ENCODE measurements at places on chromosomes 4 and X. TPM values are rescaled to one million over a fixed set of nuclear protein-coding genes. Genes with fewer than 3 reads are reported as not detected.

Gene SPCS3
- total RNA-seq, result 61.8 TPM

Gene TLL1
- total RNA-seq, result 0.83 TPM

Gene KIAA1210
- total RNA-seq, result not detected

Gene SPANXD
- not detected for total RNA-seq

Gene USP17L18
- not detected for total RNA-seq

DNA sequence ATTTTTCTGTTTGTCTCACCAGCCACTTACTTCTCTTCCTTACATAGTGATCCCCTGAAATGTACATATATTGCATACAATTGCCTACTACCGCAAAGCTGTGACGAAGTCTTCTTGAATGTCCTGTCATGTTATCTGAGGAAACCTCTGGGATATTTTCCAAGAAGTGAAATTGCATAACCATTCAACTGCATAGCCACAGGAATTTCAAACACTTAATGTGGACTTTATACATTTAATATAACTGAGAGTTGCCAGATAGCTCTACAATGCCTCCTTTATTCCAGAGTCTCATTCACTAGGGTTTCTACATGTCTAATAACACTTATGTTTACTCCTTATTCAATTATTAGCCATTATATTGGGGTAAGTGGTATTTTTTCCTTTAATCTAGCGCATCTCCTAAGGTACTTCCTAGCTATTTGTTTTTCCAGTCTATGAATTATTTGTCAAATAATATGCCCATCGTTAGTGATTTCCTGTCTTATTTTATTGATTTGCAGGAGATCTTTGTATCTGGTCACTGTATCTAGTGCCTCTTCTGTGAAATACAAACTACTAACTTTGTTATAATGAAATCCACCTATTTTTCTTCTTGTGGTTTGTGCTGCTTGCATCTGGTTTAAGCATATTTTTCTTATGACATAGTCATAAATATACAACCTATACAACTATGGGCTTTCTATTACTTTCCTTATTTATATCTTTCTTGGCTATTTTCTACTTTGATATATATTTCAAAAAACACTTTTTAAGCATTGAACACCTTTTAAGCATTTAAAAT is 69.2 kb upstream of the GRID2 start:
- no peaks in the 10 kb centered on the region for H3K36me3 ChIP-seq
- H3K27ac ChIP-seq, result no peak overlapping the region
- no peaks in the 10 kb centered on the region for H3K4me1 ChIP-seq
- no peaks in the 10 kb centered on the region for H3K27me3 ChIP-seq

DNA sequence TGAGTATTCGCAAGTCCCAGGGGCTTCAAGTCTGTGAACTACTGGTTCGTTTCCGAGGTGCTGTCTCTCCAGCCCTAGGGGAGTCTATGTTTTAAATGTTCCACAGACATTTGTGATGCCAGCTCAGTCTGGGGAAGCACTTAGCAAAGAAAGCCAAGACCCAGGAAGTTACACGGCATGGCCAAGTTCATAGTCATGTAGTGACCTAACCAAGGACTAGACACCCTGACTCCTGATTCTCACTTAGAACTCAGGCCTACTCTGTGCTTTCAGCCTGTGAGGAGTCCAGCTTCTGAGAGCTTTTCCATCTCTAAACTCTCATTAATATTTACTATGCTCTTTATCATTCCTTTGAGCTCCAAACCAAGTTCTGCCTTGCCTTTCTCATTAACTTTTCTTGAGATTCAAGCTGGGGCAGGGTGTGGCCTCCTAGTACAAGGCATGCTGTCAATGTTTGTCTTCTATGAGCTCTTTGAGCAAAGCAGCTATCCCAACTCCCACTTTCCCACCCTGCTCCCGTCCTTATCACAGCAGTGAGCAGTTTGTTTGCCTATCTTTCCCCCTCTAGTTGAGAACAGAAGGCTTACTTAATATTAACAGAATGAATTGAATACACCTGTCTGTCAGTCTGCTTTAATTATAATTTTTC is 105.4 kb upstream of the FAM9C start:
- H3K4me3 ChIP-seq, result no peak overlapping the region
- no peak overlapping the region for H3K27ac ChIP-seq
- DNase-seq, result no peak
- no peaks in the 10 kb centered on the region for H3K36me3 ChIP-seq
- no peaks in the 10 kb centered on the region for H3K4me1 ChIP-seq

DNA sequence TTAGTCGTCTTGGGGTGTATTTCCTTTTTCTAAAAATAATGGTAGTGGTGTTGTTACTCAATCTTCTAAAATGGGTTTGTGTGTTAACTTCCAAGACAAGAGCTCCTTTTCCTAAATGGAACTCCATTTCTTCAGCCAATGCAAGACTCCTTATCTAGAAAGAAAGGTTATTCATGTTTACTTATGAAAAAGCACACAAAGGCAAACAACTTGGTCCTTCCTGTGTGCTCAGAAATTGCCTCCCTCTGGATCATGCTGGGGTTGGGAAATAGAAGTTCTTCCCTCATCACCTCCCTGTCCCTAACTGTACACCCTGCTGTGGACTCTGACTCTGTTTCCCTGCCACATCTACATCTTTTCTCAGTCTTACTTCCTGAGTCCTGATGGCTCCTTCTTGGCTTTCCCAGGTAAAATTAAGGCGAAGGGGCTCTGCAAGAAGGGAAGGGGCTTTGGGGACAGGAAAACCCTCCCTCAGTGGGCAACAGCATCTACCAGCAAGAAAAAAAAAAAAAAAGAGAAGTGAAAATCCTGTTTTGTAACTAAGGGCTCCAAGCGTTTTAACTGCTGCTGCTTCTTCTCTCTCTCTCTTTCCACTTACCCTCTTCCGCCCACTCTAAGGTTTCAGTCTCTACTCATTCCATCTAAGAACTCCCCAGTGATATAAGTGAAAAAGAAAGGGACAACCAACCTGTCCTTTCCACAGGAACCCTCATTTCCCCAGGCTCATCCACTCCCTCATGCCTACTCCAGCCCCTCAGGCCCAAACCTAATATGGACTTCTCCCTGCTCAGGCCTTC is 19.8 kb upstream of the TASL start:
- no peaks in the 10 kb centered on the region for H3K4me1 ChIP-seq
- no peaks in the 10 kb centered on the region for H3K27me3 ChIP-seq
- no peak overlapping the region for H3K27ac ChIP-seq
- H3K36me3 ChIP-seq, result no peaks in the 10 kb centered on the region

- peaks cover 69% of the 10 kb centered on the region for H3K27me3 ChIP-seq
- H3K27ac ChIP-seq, result no peak overlapping the region
- H3K36me3 ChIP-seq, result no peaks in the 10 kb centered on the region
- DNase-seq, result no peak
Observed at GRCh38 chr4:26782168-26782829, 78.3 kb upstream of the STIM2 start.

DNA sequence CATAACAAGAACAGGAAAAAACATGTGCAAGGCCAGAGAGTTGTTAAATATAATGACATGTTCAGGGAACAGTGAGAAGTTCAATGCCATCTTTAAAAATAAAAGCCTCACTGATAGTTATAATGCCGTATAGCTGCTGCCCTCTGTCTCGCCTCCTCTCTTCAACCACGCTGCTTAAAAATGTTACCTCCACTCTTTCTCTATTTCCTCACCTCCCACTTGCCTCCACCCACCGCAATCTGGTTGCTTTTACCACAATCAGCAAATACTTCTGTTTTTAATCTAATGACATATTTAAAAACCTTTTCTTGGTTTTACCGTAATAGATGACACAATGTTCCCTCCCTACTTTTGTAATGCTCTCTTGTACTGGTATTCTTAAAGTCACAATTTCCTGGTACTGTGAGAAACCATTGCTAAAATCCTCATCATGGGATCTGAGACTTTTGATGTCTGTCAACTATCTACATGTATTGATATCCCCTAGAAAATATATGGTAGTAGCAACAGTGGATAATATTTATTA is 66.0 kb downstream of the GABRA2 start:
- H3K4me3 ChIP-seq, result no peak overlapping the region
- no peaks in the 10 kb centered on the region for H3K4me1 ChIP-seq
- no peak overlapping the region for H3K27ac ChIP-seq
- no peaks in the 10 kb centered on the region for H3K36me3 ChIP-seq
- no peak for DNase-seq

GRCh38 chrX:20623448-20623847 is 356.7 kb upstream of the RPS6KA3 start:
- H3K27ac ChIP-seq, result no peak overlapping the region
- no peak for DNase-seq
- no peaks in the 10 kb centered on the region for H3K4me1 ChIP-seq
- H3K4me3 ChIP-seq, result no peak overlapping the region
- no peaks in the 10 kb centered on the region for H3K36me3 ChIP-seq

DNA sequence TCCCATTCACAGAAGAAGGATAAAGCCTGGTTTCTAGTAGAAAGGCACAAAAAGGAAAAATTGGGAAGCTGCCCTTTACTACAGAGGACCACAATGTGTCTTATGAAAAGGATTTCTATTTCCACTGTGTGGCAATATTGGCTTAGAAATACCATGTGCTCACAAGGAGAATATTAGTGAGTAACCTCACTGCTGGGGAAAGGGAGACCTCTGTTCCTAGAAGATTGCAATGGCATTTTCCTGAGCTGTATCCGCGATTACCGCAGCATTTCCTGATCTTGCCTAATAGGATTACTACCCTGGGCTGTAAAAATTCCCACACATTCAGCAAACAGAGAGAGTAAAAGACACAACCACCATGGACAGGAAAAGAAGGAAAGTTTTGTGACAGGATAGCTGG is 308.8 kb upstream of the TECRL start:
- no peak overlapping the region for H3K27ac ChIP-seq
- H3K27me3 ChIP-seq, result no peaks in the 10 kb centered on the region
- no peaks in the 10 kb centered on the region for H3K36me3 ChIP-seq
- DNase-seq, result no peak
- no peak overlapping the region for H3K4me3 ChIP-seq
- H3K4me1 ChIP-seq, result no peaks in the 10 kb centered on the region

GRCh38 chr4:53810643-53811042 is 219.4 kb upstream of the LNX1 start:
- no peak overlapping the region for H3K4me3 ChIP-seq
- no peak overlapping the region for H3K27ac ChIP-seq
- DNase-seq, result no peak
- H3K27me3 ChIP-seq, result no peaks in the 10 kb centered on the region
- no peaks in the 10 kb centered on the region for H3K4me1 ChIP-seq

DNA sequence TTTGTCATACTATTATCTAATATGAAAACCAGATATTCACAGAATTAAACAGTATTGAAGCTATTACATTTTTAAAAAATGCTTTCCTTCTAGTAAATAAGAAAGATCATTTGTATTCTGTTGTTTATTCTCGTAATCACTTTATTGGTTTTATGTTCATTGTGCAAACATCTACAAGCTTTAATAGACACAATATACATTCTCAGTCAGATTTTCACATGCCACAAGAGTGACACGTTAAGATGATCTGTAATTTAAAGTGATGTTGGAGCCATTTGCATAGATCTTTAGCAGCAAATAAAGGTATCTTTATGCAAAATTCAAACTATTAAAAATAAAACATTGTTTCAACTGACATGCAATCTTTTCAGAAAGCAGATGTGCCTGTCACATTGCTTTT is 469.9 kb downstream of the PCDH11X start:
- H3K27me3 ChIP-seq, result no peaks in the 10 kb centered on the region
- no peak overlapping the region for H3K27ac ChIP-seq
- no peaks in the 10 kb centered on the region for H3K4me1 ChIP-seq
- no peaks in the 10 kb centered on the region for H3K36me3 ChIP-seq

DNA sequence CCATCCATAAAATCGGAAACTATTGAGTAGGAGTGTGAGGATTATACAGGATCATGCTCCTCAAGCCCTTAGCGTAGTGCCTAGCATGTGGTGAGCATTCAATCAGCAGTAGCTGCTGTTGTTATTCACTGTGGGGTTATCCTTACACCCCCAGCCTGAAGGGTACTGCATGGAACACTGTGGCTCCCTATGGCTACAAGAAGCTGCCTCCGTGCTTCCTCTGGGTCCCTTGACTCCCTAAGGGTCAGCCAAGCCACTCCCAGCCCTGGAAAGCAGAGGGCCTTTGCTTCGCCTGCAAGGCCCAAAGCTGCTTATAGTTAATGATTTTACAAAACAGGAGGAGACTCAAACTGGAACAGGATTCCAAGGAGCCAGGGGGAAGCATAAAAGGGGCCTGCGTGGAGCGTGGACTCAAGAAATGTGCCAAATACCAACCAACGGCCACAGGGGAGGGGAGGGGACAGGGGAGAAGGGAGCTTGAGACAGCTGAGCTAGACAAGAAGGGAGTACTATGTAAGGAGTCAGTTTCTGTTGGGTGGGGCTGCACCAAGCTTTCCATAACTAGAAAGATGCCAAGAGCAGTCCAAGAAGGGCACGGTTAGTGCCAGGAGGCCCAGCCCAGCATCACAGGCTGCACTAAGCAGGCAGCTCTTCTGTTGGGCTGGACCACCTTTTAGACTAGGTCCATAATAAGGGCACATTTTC is 15.9 kb downstream of the SEPTIN6 start:
- H3K4me1 ChIP-seq, result peaks cover 8% of the 10 kb centered on the region
- no peak overlapping the region for H3K4me3 ChIP-seq
- DNase-seq, result no peak
- H3K27me3 ChIP-seq, result no peaks in the 10 kb centered on the region

- H3K4me3 ChIP-seq, result no peak overlapping the region
- no peak overlapping the region for H3K27ac ChIP-seq
- peaks cover 100% of the 10 kb centered on the region for H3K36me3 ChIP-seq
- peaks cover 12% of the 10 kb centered on the region for H3K4me1 ChIP-seq
- DNase-seq, result no peak
Observed at GRCh38 chr4:10084651-10085358, 31.8 kb downstream of the WDR1 start.
